ENCODE measurements at places on chromosomes 2 and 18.

GRCh38 chr2:197786010-197786877 is 1.1 kb upstream of the BOLL start:
- peak; percentile 36 for DNase-seq

GRCh38 chr2:159650574-159650973 is 34.2 kb upstream of the BAZ2B start:
- DNase-seq = no peak

- DNase-seq = no peak
Measured at GRCh38 chr2:194567661-194568017, 1089.4 kb upstream of the SLC39A10 start.

- DNase-seq = no peak
Measured at GRCh38 chr2:30216157-30216556, 15.2 kb upstream of the LBH start.

DNA sequence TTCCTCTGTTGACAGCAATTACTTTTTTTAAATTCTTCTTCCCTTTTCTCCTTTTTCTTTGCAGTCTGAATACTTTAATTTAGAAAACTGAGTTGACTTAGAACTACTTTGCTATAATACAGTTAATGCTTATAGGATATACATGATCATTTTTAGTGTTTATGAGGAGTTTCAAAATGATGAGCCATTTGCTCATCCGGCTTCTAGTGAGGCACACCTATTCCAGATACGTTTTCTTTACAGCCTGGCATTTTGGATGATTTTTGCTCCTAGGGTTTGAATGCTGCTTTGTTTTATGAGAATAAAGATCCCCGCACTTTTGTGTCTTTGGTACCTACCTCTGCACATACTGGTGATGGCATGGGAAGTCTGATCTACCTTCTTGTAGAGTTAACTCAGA is 52.8 kb downstream of the EIF5B start:
- no peak for DNase-seq

GRCh38 chr18:76801567-76802505 is 20.5 kb upstream of the ZNF236 start:
- DNase-seq = no peak

DNA sequence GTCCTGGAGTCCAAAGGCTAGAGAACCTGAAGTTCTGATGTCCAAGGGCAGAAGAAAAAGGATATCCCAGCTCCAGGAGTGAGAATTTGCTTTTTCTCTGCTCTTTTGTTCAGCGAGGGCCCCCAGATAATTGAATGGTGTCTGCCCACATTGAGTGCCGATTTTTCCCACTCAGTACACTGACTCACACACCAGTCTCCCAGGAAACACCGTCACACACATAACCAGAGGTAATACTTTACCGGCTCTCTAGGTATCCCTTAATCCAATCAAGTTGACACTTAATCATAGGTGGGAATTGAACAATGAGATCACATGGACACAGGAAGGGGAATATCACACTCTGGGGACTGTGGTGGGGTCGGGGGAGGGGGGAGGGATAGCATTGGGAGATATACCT is 161.5 kb downstream of the WDR7 start:
- DNase-seq = no peak

- no peak for DNase-seq
Measured at GRCh38 chr2:209191139-209191538, 232.7 kb upstream of the MAP2 start.

GRCh38 chr2:55001716-55002115 is 48.5 kb downstream of the RTN4 start:
- no peak for DNase-seq

GRCh38 chr2:73142937-73143336 is 30.2 kb upstream of the RAB11FIP5 start:
- no peak for DNase-seq

DNA sequence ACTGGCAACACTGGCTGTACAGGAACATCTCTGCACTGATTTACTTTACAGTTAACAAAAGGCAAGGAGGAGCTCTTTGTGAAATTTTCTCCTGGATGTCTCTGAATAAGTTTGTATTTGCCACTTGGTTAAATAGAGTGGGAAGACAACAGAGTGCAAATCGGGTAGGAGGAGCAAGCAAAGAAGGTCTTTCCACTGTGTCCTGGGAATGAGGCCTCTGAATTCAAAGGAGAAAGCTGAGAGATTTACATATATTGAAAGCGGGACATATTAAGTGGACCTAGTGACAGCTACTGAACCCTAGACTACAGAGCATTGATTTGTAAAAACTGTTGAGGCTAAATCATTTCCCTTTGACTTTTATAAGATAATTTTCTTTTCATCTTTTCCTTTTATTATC is 117.4 kb upstream of the CHRNA1 start:
- DNase-seq = no peak

DNA sequence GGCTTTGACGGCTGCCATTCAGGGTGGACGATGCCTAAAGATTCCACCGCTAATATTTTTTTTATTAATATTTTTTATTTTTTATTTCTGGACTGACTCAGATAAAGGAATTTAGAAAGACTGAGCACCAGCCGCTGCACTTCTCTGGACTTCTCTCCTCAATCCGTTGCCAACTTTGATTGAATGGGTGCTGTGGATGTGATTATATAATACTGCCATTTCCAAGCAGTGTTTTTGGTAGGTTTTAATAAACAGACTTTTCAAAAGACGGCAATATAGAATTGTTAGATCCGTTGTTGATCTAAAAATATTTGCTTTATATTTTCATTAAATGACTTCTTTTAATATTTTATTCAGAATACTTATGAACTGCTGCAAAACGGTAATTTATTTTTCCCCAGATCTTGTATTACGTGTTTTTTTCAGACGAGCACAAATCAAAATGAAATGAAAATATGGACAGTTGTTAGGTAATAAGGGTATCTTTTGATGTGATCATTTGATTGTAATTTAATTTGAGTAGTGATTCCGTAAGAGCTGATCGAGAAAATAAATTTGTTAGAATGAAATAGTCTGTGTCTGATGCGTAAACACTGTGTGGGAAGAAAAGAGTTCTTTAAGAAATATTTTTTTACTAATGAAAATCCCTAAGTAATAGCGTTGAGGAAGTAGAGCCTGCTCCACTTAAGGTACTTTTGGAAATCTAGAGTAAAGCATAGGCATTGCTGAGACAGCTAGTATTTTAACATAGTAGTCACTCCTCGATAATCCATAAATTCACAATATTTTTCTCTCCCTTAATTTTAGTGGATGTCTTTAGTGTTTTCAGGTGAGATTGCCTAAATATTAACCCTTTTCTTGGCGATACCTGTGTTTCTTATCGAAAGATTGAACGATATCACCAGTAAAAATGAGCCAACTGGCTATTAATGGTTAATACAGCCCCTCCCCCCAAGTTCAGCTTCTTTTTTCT is 4.4 kb downstream of the POU3F3 start:
- no peak for DNase-seq

DNA sequence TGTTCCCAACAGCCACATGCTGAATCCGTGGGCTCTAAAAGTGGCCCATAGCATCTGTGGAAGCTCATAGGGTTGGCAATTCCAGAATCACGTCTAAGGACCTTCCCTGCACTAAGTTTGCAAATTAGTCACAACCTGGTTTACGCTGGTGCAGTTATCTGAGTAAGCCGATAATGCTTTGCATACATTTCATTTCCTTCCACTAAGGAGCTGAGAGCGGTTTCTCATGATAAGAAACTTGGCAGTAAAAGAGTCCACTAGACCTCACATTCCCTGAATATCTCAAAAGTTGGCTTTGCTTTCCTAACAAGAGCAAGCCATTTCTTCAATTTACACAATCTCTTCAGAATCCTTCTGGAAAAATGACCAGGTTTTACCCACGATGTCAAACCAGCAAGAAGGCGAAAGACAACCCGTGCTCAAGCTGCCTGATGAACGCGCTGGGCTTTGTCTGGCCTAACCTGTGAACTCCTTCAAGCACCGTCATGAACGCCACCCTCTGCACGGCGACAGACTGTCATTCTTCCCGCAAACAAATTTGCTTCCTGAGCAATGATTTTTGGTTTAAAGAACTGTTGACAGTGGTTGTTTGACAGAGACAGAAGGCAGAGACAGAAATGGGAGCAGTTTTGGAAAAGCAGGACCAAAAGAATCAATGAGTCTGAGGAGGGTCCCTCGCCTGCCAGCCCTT is 73.0 kb upstream of the COPS8 start:
- no peak for DNase-seq

- no peak for DNase-seq
Measured at GRCh38 chr18:34196256-34196655, 28.5 kb downstream of the NOL4 start.

DNA sequence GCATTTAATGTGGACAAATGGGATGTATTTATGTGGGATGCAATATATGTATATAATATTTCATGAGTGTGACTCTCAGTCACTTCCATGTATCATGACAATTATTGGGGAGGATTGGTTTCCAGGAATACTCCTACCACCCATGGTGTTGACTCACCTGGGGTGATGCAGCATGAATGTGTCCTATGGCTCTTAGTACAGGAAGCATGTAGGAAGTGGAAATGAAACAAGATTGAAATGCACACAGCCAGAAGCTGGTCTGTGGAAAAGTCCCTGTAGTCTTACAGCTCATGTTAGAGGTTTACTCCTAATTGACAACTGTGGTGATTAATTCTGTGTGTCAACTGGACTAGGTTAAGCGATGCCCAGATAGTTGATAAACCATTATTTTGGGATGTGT is 89.3 kb upstream of the HAAO start:
- no peak for DNase-seq

- no peak for DNase-seq
Measured at GRCh38 chr2:10240161-10240681, 62.5 kb upstream of the HPCAL1 start.

DNA sequence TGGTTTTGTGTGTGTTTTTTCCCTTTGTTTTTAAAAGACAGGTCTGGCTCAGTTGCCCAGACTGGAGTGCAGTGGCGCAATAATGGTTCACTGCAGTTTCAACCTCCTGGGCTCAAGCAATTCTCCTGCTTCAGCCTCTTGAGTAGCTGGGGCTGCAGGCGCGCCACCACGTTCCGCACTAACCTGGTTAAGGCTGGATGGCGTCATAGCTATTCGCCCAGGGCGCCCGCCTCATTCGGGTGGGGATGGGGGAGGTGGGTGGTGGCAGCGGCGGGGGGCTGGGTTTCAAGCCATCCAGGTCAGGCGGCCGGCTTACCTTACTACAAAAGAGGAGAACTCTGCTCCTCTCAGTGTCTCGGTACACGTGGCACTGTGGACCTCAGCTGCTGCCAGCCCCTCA is 42.8 kb downstream of the EEF1B2 start:
- no peak for DNase-seq

- DNase-seq = no peak
Measured at GRCh38 chr2:148670773-148671172, 26.2 kb downstream of the EPC2 start.

DNA sequence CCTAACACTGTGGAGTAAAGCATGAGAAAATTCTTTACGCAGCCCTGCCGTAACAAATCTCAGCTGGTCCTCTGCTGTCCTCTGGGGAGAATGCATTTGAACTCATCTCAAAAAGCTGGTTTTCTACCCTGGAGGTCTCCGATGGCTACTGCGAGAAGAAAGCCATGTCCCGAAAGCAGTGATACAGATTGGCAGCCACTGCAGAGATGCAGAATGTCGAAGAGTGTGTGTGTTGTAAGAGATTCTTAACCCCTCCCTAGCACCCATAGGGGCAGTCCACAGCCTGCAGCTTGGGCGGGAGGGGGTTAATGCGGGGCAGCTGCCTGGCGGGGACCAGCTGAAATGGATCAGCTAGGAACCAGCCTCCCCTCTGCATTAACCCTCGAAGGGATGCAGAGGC is 235.9 kb downstream of the ZNF516 start:
- no peak for DNase-seq

DNA sequence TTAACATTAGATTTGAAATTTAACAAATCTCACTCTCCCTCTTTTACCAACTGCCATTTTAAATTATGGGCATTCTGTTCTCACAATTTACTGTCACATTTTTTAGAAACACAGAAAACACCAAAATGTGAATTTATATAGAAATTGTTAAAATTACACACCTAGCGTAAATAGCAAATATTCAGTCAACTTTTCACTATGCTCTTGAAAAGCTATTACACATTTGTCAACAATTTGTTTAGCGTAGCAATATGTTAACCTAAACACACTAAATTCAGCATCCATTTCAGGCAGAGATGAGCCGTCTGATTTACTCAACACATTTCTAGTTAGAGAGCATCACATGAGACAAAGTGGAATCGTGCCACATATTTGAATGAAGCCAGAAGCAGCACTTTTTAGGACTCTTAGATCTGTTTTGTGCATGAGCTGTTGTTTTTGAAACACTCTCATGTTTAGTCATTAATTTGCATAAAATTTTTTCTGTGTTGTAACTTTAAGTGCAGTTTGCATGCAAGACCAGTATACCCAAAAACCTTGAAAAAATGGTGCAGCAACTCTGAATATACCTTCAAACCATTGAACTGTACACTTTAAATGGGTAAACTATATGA is 8.2 kb downstream of the TTC32 start:
- DNase-seq = no peak

DNA sequence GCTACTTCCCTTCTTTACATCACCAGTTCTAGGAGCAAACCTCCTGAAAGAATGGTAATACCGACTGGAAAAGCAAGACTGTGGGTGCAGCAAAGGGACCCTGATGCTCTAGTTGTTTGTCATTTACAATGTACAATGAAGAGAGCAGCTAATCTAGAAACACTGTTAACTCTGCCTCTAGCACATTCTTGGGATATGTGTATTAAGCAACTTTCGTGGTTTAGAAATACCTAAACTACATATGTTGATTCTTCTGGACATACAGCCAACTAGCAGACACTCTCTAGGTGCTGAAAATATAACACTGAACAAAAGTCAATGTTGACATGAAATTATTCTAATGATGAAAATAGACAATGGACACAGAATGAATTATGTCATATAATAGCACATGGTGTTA is 440.3 kb upstream of the MC4R start:
- DNase-seq = no peak

DNA sequence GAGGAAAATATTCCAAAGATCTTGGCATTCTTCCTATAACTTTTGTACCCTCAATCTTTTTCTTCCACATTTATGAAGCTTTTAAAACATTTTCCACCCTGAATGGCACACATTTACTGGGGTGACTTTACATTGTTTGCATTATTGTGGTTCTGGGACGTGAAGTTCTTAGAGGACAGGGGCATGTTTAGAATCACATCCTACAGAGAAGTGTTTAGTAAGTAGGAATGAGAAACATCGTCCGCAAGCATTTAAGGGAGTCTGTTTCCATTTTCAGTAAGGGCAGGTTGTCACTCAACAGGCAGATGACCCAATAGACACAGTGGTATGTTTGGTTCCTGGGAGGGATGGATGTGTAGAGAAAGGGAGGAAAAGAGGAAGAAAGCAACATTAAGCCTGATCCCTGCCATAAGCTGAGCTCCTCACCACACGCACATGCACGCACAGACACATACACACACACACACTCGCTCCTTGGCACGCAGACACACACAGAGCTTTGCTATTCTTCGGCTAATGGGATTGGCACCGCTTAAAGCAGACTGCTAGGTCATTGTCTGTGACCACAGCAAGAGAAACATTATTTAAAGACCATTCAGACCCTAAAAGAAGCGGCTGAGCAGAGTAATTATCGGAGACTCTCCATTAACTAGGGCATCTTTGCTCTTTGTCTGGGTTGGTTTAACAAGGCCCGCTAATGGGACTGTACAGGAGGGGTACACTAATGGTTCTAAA is 14.2 kb upstream of the PLEKHM3 start:
- no peak for DNase-seq

- DNase-seq = no peak
Measured at GRCh38 chr2:60007671-60008070, 545.8 kb downstream of the BCL11A start.

GRCh38 chr2:84924173-84925106 is 19.0 kb downstream of the TMSB10 start:
- no peak for DNase-seq
